ENCODE measurements at places on chromosomes 16 and 17.

- DNase-seq, result no peak
These were observed 213.1 kb downstream of the SEC14L1 start for GRCh38 chr17:77353684-77354419.

DNA sequence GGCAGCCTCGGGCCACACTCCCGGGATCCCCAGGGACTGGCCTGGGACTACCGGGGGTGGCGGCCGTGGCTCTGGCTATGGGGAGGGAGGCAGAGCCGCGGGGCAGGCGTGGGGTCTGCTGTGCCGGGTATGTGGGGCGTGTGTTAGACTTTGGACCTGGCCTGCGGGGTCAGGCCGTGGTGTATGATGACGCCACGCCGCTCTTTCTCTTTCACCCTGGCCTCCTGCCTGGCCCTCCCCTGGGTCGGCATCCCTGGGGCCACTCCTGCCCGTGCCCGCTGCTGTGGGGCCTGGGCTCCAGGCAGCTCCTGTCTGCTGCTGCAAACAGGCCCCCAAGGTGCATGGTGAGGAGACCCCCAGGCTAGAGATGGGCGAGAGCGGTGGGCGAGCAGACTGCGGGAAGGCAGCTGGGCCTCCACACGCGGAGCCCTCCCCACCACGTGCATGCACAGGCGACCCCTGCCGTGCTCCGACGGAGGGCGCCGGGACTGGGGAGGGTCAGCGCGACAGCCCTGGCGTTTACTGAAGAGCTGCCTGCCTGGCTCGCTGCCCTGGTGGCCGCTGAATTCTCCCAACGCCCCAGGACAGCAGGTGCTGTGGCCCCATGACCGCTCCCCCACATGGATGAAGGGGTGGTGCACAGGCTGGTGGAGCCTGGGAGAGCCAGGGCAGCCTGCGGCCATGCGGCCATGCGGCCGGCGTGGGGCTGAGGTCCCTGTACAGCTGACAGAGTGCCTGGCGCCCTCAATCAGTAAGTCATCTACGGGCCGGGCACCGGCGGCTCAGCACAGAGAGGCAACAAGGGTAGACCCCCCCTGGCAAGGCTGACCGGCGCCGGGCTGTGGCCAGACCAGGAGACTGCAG, 16.0 kb downstream of the CAPN15 start:
- no peak for DNase-seq

DNA sequence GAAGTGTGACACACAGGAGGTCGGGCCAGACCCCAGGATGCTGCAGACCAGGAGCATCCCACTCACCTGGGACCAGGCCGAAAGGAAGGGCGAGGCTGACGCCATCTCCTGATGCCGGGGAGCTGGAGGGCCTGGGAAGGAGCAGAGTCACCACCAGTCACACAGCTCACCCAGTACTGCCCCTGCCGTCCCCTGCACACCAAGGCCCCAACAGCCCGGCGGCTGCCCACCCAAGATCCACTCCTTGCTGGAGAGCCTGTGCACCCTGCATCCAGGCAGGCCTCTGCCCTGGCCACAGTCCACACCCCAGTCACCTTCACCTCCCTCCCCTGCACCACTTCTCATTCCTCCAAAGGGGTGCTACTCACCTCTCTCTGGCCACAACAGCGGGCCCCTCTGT, 4.8 kb downstream of the ZNF500 start:
- no peak for DNase-seq

- no peak for DNase-seq
These were observed 4.1 kb downstream of the RASD1 start for GRCh38 chr17:17492085-17492484.

DNA sequence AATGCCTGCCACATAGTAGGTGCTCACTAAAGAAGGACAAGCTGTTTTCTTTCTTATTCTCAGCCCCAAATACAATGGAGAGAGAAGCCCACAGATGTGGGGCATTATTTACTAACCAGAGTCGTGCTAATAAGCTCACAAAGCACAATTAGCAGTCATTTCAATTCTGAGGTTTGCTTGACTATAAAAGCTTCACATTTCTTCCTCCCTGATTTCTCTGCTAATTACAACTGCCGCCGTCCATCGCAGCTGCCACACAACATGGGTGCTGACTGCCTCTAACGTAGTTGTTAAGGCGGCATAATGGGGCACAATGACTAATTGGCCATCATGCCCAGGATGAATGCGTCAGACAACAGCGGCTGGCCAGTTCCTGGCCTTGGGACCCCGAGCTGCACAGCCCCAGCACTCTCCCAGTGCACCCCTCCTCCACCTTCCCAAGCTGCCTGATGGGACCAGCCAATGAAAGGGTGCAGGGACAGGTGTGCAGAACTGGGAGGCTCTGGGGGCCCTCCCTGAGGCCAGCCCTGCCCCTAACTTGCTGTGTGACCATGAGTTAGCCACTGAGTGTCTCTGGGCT, 109.2 kb downstream of the CCT6B start:
- DNase-seq, result no peak

DNA sequence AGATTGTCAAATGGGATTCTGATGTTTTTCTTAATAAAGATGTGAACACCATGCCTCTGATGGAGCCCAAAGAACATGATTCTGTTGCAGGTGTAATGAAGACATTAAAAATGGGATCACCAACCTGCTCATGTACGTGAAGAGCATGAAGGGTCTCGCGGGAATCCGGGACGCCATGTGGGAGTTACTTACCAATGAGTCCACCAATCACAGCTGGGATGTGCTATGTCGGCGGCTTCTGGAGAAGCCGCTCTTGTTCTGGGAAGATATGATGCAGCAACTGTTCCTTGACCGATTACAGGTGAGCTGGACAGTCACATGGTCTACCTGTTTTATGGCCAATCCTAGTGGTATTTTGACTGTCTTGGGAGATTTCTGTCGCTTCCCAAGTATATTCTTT, 7.6 kb downstream of the COG1 start:
- no peak for DNase-seq

GRCh38 chr17:60164697-60165096, 14.9 kb downstream of the CA4 start:
- no peak for DNase-seq

DNA sequence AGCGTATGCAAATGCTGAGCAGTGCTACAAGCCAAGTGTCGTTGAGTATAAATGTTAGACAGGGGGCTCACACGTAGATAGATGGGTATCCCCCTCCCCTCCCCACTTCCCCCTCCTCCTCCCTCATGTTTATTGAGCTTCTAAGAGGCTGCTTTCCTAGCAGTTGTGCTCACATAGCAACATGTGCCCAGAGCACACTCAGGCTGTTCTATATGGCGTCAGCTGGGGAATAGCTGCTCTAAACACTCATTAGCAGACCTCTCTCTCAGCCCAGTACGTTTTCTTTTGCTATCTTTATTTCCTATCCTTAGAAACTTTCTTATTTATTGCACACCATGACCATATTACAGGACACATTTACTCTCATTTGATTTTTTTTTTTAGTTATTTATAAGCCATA, 1.8 kb downstream of the KCNJ2 start:
- DNase-seq, result no peak

- DNase-seq, result no peak
These were observed 1011.9 kb downstream of the CDH8 start for GRCh38 chr16:61024180-61024900.

DNA sequence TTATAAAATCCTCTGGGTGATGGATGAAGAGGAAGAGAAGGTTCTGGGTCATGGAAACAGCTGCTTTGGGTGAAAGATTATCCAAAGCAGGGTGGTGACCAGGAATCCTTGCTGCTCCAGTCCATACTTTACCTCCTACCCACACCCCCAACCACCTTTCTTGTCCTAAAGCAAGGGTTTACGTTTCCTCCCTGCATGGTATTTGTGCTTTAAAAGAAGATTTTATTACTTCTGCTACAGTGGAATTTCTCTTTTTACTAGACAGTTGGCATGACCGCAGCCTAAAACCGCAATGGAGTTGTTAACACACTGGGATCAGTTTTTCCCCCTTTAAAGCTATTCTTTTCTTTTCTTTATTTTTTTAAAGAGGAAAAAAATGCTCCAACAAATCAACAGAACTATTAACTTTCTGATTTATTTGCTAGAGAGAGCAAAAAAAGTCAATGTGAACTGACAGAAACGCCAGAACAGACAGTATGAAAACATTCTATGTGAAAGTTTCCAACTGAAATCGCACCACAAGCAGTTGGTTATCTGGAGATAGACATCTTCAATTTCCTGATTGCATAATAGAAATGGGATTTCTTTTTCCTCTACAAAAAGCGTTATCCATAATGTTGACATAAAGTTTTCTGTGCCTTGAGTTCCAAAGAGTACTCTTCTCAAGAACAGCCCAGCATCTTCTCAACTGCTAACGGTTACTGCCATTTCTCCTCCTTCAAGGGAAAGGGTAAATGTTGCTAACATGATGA, 236.0 kb downstream of the IRX3 start:
- DNase-seq, result peak; percentile 83

DNA sequence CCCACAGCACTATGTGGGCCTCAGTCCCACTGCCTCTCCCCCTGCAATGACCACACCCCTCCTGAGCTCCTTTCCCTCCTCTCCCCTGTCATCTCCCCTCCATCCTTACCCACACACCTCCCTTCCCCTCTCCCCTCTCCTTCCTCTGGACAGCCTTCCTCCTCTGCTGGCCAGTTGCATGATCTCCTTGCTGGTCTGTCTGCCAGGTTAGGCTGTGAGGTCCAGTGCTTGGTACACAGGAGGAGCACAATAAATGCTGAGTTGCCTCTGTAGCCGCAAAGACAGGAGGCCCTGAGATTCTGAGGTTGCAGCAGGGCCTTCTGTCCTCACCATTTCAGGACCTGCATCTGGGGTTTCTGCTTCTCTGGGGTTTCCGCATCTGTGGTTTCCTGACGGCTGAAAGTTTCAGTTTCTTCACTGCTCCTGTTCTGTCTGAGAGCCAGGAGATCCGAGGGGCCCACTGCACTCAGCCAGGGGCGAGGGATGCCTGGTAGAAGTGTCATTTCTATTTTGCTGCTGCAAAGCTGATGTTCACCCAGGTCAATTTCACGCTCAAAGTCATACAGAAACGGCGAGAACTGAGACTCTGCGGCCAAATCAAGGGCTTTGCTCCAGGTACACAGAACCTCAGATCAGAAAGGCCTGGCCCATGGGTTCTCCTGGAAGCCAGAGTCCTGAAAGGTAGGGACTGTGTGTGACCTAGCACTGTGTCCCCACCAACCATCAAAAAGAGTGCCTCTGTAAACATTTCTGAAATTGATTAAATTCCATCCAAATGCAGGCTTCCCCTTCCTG, 4.6 kb upstream of the SLC12A3 start:
- DNase-seq, result no peak

GRCh38 chr16:30694926-30695693, 3.9 kb upstream of the SRCAP start:
- no peak for DNase-seq

DNA sequence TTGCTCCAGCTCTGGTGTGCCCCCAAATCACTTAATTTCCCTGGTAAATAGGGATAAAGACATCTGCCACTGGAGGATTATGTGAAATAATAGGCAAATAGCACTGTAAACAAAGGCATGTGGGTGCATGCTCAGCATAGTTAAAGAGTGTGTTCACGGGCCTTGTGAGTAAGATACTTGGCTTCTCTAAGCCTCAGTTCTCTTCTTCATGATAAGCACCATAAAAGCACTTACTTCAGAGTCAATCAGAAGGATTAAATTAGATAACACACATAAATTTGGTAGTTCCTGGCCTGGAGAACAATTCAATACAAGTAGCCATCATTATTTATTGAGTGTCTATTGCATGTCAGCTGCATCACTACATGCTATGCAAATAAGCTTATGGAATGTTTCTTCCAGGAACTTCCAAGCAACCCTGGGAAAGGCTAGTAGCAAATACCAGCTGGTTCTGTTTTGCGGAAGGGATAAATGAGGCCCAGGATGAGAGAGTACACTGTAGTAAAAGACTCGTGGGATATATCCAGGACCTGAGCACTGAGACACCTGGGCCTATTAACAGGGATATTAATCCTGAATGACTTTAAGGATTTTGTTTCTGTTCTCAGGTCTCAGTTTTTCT, 14.5 kb downstream of the CCL11 start:
- no peak for DNase-seq

DNA sequence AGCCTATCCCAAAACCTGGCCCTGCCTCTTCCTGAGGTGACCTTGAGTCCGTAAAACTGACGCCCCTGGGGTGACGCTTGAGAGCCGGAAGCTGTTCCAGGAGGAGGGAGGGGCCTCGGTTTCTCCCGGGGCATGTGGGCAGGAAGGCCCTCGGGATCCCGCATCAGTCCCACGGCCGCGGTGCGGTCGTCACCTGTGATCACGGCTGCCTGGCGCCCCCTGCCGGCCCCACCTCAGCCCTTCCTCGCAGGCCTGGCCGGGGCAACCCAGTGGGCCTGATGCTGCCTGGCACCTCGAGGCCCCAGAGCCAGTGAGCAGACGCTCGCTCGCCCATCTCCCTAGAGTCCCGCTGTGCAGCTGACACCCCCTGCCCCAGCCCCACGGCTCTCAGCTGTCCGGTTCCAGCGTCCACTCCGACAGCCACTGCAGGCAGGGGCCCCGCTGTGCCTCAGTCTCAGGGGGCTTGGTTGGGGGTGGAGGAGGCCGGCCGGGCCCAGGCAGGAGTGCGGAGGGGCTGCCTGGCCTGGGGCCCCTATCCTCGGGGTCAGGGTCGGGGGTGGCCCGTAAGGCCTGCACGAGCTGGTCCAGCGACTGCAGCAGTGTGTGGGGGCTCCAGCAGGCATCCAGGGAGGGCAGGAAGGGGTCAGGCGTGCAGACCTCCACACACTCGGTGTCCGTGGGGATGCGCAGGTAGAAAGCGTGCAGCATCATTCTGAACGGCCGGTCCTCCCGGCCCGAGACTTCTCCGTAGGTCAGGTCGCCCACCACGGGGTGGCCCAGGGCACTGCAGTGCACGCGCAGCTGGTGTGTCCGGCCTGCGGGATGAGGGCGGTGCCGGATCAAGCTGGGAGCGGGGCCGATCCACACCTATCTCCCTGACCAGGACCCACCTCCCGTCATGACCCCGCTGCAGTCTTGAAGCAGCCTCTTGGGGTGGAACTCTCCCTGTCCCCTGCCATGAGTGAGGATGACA, 2.3 kb downstream of the RPUSD1 start:
- no peak for DNase-seq

DNA sequence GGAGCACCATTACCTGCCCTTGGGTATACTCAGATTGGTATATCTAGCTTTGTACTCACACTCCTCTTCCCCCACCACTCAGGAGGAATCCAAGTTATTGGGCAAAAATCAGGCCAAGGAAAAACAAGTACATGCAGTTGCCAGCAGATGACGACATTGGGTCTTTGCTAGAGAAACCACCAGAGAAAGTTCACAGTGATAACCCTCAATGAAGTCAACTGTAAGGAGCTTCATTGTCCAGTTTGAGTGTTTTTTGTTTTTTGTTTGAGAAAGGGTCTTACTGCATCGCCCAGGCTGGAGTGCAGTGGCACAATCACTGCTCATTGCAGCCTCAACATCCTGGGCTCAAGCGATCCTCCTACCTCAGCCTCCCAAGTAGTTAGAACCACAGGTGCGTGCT, 34.6 kb upstream of the TOX3 start:
- DNase-seq, result no peak

Data from SK-N-MC (cell line).